A549 (cell line): ENCODE measurements at places on chromosomes 12 and 14.
A peak's percentile ranks its signal among the peaks of the same experiment; 100 is the strongest.

DNA sequence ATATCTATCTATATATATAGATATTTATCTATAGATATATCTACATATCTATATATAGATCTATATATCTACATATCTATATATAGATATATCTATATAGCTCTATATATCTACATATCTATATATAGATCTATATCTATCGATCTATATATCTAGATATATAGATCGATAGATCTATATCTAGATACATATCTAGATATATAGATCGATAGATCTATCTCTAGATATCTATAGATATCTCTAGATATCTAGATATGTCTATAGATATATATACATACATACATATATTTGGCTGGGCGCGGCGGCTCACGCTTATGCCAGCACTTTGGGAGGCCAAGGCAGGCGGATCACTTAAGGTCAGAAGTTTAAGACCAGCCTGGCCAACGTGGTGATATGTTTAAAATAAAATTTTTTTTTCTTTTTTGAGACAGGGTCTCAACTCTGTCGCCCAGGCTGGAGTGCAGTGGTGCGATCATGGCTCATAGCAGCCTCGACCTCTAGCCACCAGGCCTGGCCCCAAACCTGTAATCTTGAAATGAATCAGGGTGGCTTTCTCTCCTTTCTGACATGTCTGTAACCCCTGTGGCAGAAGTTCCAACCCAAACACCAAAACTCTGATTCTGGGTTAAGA, 18.1 kb downstream of the ARPC3 start:
- DNase-seq: no peak

DNA sequence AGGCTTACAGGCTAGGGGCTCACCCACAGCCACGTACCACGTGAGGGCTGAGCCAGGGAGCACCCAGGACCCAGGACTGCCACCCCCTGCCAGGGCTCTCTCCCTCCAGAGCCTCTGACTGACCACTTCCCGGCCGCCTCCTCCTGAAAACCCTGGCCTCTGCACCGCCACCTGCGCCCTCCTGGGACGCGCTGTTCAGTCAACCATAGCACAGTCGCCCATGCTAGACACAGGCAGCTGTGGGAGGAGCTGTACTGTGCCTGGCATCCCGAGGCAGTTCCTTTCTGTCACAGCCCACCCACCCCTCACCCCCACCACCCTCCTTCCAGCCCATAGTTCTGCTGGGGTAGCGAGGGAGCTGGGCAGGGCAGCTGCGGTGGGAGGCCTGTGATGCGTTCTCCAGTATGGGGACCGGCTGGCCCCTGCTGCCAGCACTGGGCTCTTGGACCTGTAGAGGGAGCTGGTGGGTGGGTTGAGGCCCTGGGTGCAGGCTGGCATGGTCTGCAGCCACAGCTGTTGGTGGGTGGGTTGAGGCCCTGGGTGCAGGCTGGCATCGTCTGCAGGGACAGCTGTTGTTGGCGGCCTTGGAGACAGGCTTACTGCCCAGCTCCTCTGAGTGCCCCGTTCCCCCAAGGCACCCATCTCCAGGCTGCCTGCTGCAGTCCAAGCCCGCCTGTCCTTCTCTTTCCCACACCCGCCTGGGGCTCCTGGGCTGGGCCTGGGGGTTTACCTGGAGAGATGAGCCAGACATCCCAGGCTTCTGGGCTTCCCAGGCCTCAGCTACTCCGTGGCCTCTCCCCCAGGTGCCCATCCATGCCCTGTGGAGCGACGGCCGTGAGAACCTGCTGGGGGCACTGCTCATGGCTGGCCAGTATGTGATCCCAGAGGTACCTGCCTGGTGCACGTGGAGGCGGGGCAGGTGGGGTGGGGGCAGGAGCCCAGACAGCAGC, 11.5 kb downstream of the ASPG start:
- DNase-seq: no peak

DNA sequence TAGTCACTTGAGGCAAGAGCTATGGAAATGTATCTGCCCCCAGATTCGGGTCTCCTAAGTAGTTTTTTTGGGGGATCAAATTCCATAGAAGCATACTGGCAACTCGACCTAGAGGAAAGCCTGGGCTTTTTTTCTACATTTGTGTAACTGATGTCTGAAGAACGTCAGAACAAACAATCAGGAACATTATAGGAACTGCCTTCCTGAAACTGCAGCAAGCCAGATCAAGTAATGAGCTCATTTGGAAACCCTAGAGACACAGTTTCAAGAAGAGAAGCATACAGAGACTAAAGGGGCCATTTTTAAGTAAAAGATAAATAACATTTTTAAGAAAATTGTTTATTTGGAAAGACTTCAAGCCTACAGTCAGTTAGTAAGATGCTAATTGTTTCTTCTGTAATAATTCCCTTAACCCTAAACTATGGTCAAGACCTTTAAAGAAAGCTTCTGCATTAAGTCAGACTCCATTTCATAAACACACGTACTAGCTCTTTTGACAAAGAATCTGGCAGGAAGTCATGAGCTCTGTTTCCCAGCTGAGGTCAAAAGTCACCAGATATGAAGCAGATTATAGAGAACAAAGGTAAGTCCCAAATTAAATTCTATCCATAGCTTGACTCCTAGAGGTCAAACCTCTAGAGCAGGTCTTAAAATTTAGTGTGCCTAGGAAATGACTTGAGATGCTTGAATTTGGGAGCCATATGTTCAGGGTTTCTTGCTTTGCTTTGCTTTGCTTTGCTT, 112.8 kb downstream of the EGLN3 start:
- DNase-seq: no peak

- no peak for DNase-seq
These were observed 43.1 kb downstream of the LIMA1 start for GRCh38 chr12:50240096-50240791.

DNA sequence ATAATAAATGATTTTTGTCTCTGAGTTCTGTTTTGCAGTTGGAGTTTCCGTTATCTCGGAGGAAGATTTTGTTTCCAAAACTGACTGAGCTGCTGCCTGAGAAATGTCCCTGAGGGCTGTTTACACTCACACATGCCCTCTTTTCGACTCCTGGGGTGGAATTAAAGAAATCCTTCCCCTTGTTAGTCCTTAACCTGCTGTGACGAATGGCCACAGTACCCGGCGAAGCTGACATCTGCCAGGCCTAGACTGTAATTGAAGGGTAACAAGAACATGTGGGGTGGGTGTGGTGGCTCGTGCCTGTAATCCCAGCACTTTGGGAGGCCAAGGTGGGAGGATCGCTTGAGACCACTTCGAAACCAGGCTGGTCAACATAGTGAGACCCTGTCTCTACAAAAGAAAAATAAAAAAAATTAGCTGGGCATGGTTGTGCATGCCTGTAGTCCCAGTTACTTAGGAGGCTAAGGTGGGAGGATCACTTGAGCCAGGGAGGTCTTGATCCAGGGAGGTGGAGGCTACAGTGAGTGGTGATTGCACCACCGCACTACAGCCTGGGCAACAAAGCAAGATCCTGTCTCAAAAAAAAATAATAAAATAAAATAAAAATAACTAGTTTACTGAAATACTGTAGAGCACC, 8.4 kb downstream of the OASL start:
- no peak for DNase-seq

- DNase-seq: no peak
These were observed 52.6 kb downstream of the SYNE2 start for GRCh38 chr14:63905370-63905769.

GRCh38 chr12:89247967-89248366, 104.3 kb downstream of the DUSP6 start:
- DNase-seq: no peak

DNA sequence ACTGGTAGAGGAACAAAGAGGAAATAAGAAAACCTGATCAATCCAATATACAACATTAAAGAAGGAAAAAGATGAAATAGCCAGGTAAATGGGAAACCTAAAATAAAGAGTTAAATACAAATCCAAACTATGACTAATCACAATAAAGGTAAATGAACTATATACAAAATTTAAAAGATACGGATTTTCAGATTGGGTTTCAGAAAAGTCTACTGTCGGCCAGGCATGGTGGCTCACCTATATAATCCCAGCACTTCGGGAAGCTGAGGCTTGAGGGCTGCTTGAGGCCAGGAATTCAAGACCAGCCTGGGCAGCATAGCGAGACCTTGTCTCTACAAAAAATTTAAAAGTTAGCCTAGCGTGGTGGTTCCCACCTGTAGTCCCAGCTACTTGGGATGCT, 39.9 kb upstream of the CHGA start:
- DNase-seq: no peak

DNA sequence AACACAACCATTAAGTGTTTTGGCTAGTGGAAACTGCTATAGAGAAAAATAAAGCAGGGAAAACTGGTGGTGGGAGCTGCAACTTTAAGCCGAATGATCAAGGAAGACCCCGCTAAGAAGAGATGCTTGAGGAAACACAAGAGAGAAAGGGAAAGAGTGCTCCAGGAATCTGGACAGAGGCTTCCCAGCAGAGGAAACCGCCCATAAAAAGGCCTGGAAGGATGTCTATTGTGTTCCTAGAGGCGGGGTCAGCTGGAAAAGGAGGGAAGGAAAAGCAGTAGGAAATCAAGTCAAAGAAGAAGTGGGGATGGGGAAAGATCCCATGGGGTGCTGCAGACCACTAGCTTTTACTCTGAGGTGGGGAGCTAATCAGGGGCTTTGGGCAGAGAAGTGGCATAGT, 12.4 kb downstream of the SLC2A13 start:
- no peak for DNase-seq

GRCh38 chr12:53985994-53986685, 1.2 kb downstream of the HOXC10 start:
- no peak for DNase-seq

DNA sequence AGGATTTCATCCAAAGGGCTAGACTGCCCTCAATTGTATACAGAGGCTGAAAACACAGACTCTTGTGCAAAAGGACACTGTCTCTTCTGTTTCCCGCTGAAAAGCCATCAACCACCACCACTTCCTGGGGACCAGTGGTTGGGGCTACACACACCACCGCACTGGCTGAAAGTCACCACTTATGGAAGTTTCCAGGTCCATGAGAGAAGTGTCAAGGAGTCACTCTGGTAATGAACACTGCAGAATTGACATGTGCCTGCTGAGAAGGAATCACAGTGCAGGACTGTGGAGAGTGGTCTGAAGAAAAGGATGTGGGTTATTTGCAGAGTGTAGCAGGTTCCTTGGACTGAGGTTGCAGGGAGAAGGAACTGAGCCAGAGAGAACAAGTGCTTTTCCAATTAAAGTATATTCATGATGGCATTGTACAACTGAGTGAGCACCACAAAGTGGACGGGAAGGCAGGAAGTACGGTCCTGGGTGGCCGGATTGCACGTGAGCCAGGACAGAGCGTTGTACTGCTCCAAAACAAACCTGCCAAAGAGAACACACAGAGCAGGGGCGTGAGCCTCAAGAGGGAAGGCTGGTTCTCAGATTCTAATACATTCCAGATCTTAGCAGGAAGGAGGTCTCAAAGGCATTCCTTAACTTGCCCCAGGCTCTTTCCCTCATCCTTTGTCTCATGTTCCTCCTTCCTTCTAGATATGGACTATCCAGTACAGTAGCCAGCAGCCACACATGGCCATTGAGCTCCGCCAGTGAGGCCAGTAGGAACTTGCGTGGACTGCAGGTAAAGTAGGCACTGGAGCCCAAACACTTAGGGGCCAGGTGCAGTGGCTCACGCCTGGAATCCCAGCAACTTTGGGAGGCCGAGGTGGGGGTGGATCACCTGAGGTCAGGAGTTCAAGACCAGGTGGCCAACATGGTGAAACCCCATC, 316.4 kb downstream of the MED13L start:
- no peak for DNase-seq

DNA sequence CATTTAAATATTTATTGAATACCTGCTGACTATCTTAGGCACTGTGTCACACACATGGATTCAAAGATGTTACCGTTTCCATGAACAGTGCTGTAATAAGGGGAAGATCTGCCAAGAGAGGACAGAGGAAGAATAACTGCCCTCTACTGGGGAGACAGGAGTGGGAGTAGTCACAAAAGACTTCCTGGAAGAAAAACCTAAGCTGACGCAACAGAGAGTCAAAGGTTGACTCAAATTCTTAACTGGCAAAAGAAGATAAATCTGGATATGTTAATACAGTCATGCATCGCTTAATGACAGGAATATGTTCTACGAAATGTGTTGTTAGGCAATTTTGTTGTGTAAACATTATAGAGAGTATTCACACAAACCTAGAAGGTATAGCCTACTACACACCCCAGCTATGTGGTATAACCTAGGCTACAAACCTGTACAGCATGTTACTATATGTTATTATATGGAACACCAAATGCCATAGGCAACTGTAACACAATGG, 51.5 kb downstream of the DCAF5 start:
- peak; percentile 45 for DNase-seq

GRCh38 chr12:26830363-26830762, 2.6 kb downstream of the ITPR2 start:
- no peak for DNase-seq

GRCh38 chr14:68817506-68818212, 24.8 kb upstream of the ZFP36L1 start:
- no peak for DNase-seq

DNA sequence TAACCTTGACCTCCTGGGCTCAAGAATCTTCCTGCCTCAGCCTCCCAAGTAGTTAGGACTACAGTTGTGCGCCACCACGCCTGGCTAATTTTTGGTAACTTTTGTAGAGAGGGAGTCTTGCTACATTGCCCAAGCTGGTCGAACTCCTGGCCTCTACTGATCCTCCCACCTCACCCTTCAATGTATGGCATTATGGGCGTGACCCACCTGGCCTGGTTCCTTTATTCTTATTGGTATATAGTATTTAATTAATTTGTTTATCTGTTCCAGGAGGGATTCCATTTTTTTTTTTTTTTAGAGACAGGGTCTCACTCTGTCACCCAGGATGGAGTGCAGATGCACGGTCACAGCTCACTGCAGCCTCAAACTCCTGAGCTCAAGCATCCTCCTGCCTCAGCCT, 40.9 kb upstream of the EAPP start:
- no peak for DNase-seq

- DNase-seq: no peak
These were observed 12.2 kb upstream of the CALCOCO1 start for GRCh38 chr12:53739214-53740129.

- DNase-seq: no peak
These were observed 84.0 kb downstream of the LRP6 start for GRCh38 chr12:12182703-12183365.

- DNase-seq: peak; percentile 44
These were observed 64.8 kb upstream of the MAX start for GRCh38 chr14:65167072-65167645.

DNA sequence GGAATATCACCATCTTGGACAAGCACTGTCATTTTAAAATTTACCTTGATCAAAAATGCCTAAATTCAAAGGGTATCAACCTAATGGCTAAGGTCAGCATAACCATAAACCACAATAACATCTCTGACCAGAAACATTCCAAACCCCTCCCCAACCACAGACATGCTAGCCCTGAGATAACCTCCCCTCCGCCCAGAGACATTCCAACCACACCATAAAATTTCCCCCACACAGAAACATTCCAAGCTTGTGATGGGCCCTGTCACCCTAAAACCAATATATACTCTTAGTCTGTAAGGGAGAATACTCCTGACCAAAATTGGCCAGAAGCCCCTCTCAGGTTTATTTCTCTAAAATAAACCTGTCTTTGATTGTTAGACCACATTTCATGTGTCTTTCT, 17.7 kb downstream of the EPYC start:
- no peak for DNase-seq

GRCh38 chr12:71045781-71046180, 112.0 kb downstream of the TSPAN8 start:
- no peak for DNase-seq

- peak; percentile 79 for DNase-seq
These were observed 24.0 kb downstream of the SSH1 start for GRCh38 chr12:108833355-108833733.

GRCh38 chr12:99135376-99135775, 490.3 kb downstream of the APAF1 start:
- no peak for DNase-seq

GRCh38 chr14:68363466-68363842, 429.4 kb downstream of the ZFP36L1 start:
- no peak for DNase-seq
